ENCODE measurements at places on chromosomes 5 and 9. TPM values are rescaled to one million over a fixed set of nuclear protein-coding genes. Genes with fewer than 3 reads are reported as not detected.

The BHMT2 gene
- total RNA-seq, result not detected

The CDX1 gene
- not detected for total RNA-seq

The FOXD4L6 gene
- total RNA-seq, result not detected

DNA sequence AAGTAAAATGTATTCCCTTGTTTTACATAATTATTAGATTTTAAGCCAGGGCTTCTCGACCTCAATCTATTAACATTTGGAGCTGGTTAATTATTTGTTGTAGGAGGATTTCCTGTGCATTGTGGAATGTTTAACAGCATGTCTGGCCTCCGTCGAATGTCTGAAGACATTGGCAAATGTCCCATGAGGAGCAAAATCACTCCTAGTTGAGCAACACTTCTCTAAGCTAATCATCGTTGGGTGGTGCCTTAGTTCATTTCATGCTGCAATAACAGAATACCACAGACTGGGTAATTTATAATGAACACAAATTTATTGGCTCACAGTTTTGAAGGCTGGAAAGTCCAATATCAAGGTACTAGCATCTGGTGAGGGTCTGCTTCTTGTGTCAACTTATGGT lies 13.4 kb upstream of the VPS13A start:
- no peak for DNase-seq

The DDX4 gene
- not detected for total RNA-seq

All from CD8-positive, alpha-beta T cell (primary cell).